ENCODE measurements at places on chromosomes 3 and 15.

DNA sequence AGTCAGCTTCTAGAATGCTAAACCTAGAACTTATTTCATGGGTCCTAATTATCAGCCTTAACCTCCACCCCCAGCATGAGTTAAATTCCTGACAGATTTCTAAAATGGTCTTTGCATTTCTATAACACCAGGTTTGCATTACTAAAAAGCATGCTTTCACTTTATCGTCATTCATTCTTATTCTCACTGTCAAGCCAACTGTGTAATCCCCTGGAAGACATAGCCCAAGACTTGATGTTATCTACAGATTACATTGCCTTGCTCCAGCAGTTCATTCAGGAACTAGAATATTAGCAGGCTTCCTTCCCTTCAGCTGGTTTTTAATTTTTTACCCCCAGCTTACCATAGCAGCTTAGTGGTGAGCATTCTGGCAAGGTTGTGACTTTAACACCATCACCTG, 184.0 kb downstream of the SLCO3A1 start:
- DNase-seq = no peak

DNA sequence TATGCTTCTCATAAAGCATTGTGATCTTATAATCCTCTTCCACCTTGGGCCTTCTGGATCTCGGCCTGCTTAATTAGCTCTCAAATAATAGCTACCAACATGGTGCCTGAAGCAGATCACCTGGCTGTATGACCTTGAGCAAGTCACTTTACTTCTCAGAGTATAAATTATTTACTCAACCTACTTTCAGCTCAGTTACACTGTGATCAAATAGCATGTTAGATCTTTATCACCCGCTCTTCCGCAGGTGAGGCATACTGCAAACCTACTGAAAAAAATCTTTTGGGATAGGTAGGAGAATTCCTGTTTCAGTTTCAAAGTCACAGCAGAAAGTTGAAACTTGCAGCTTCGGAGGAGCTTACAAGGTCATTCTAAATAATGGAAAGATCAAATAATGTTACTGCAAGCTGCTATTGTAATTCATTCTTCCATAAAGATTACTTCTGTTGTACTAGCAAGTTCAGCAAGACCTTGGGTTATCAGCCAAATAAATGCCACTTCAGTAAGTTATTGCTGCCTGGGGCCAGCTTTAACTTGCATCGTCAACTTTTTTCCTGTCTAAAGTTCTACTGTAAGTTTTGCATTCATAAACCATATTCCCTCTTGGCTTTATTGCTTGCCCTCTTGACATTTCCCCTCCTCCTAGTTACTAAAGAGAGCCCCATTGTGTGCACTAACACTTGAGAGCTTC, 268.4 kb upstream of the ATP11B start:
- DNase-seq = no peak

DNA sequence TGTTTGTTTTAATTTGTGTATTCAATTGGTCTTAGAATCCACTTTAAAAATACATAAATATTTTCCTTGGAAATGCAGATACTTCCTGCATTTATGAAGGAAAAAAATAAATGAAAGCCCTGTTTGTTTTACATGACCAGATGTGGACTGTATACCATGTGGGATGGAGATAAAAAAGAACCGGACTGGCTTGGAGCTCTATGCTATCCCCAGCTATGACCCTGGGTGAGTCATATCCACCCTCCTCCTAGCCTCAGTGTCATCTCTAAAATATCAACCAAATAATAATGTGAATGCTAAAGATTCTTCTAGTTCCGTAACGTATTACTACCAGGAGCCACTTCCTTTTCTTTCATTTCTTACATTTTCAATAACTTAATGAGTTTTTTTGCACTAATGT, 44.5 kb upstream of the PDZRN3 start:
- DNase-seq = no peak

- DNase-seq = no peak
Measured at GRCh38 chr3:152905631-152906030, 70.7 kb downstream of the P2RY1 start.

DNA sequence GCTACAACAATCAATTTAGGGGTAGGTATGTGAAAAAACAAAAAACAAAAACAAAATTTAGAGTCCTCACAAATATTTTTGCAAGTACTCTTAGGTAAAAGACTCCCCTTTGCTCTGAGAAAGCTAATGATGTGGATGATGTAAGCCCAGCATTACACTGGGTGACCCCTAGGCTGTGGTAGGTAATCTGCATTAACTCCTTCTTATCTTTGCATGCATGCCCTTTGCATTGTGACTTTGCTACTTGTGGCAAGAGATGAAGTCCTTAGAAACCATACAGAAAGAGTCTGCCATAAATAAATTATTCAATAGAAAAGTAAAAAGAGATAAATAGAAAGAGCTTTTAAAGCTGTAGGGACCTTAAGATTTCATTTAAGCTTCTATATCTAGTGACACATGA, 159.7 kb upstream of the MBNL1 start:
- no peak for DNase-seq
